ENCODE measurements at places on chromosomes 1 and 21.

DNA sequence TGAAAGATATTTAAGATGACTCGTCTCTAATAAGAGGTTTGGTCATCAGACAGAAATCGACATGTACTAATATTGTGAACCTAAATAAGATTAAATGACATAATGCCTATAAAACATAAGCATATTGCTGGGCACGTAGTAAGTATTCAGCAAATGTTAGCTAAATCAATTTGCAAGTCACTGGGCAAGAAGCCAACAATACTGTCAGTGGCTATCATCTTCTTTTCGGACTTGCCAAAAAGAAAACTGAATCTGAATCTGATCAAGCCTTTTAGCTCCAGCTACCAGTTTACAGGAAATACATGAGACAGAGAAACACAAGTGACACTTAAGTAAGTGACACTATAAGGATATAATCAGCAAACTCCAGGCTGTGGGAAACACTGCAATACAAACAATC is 46.0 kb downstream of the RPL5 start:
- no peak for DNase-seq

DNA sequence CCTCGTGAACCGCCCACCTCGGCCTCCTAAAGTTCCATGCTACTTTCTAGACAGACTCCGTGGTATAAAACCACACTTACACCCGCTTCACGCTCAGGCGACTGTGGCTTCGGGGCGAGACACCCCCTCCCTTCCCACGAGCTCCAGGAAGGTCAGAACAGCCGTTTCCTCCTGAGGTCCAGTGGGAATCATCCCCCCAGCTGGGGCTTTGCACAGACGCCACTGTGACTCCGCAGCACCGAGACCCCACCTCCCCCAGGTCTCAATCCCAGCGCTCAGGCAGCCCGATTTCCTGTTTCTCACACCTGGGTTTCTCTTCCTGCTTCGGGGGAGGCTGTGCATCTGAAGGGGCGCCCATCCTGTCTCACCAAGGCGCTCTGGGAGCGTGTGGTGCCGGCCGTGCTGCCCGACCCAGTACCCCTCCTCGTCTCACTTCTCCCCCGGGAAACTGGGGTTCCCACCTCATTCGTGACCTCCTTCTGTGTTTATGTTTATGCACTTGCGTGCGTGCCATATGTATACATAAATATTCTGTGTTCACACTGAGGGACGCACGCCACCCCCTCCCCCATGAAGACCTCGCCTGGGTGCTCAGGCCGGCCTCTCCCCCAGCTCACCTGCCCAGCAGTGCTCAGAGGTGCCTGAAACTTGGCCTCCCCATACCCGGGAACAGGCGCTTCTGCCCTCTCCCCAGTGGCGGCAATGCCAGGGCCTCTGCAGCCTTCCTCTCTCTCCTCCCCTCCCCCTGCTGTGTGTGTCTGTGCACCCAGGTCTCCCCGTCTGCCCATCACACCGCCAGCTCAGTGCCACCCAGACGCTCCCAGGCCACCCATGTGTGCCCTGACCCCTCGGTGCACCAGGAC is 14.6 kb downstream of the SLC35E2B start:
- no peak for DNase-seq

DNA sequence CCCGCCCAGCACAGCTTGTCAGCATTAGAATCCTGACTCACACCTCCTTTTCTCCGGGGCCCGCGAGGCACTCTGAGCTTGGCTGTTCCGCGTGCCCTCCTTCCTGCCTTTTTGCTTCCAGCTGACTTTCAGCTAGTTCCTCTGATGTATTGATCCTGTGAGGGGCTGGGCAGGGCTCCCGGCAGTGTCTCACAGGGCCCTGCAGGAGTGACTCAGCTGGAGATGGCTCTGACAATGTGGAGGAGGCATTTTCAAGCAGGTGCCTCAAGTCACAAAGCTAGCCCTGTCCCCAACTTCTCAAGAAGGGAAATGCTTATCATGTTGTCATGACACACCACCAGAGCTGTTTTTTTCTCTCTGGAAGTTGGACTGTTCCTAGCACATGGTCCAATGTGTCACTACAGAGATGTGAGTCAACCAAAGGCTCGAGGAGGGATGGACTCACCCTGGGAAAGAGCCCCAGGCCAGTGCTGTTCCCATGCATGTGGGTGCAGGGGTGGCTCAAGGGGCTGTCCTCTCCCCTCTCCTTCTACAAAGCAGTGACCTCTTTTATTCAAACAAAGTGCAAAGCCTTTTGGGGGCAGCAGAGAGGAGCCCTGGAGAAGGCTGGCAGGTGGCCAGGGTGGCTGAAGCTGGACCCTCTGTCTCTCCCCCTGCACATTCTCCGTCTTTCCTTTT is 30.6 kb downstream of the SYT6 start:
- DNase-seq, result no peak

GRCh38 chr21:33998402-33998801 is 75.0 kb upstream of the MRPS6 start:
- no peak for DNase-seq

DNA sequence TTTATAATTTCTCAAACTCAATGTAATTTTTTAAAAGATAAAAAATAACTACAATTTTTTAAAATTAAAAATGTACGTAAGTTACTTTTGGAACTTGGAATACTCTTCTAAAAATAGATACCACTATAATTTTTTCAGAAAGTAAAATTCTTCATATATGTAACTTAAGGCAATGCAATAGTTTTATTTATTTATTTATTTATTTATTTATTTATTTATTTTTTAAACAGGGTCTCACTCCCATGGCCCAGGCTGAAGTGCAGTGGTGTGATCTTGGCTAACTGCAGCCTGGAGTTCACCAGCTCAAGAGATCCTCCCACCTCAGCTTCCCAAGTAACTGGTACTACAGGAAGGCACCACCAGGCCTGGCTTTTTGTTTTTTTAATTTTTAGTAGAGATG is 3.1 kb upstream of the KRTAP23-1 start:
- no peak for DNase-seq

GRCh38 chr1:201636097-201636496 is 97.2 kb downstream of the NAV1 start:
- no peak for DNase-seq

DNA sequence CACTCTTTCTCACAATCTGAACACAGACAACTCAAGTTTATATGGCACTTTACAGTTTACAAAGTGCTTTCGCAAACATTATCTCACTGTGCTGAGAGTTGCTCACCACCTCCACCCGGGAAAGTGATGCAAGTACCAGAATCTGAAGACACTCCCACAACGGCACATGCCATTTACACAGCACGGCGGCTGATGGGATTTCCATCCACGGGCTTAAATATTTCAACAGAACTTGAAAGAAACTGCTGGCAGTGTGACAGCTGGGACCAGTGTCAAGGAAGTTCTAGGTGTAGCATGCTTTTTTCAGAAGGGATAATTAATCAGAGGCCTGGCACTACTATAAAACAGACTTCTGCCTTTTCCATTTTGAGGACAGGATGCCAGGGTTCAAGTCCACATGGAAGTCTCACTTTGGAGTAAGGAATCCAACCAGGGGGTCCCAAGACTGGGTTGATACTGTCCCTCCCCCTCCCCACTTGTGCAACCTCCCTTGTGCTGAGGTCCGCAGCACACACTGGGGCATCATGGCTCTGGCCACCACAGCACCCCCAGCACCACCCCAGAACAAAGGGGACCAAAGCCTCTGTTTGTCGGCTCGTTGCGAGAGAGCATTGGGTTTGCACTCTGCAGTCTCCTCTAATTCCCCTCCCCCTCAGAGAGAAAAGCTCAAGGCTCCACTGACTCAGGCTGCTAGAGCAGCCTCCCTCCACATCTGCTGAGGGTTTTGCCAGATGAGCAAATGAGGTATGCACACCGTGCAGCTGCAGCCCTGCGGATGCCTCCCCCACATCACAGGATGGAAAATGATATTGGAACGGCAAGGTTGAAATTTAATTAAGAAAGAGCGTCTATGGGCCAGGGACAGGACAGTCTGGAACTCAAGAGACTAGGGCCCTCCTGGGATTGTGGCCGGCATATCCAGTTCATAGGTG is 154.9 kb downstream of the TGFBR3 start:
- DNase-seq, result no peak

GRCh38 chr1:219081943-219082925 is 91.4 kb upstream of the LYPLAL1 start:
- DNase-seq, result no peak

- DNase-seq, result no peak
These were observed 35.3 kb upstream of the DIRAS3 start for GRCh38 chr1:68085752-68086151.

DNA sequence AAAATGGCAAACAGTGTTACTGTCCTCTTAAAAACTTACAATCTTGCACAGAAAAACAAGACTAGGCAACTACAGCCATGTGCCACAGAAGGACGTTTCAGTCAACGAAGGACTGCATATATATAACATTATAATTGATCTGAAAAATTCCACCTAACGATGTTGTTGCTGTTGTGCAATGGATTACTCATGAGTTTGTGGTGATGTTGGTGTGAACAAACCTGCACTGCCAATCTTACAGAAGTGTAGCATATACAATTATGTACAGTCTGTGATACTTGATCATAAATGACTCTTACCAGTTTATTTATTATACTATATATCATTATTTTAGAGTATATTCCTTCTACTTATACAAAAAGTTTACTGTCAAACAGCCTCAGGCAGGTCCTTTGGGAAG is 6.8 kb upstream of the VAMP4 start:
- DNase-seq, result no peak

DNA sequence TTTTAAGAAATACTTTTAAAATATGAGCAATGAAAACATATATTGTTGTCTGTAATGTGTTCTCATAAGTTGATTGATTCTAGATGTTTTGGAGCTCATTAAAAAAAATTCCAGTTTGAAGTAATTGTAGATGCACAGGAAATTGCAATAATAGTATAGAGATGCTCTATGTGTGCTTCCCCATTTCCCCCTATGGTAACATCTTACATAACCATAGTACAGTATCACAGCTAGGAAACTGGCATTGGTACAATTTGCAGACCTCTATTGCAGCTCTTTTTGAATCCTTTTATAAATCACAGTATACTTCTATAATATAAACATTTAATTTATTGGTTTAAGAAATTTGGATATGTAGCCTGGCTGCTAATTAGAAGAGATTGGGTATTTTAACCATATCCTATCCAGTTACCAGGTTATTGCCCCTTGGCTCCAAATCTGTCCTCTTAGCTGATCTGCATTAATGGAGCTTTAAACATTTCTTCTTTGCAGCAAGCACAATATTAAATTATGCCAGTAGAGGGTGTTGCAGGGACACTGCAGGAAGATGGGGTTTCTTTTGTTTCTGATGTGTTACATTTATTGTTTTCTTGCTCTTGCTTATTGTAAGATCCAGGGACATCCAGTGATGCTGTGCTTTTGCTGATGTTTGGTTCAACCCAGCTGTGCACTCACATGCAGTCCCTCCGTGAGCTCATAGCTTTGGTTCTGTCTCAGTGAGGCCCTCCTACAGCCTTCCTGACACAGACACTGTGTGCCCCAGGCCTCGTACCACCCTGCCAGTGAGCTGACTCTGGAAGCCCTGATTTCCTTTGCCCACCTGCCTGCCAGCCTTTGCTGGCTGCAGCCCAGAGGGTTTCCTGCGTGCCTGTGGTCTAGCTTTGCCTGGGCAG is 103.3 kb downstream of the RABGAP1L start:
- DNase-seq, result no peak

GRCh38 chr1:30508611-30509010 is 214.8 kb downstream of the MATN1 start:
- no peak for DNase-seq
